ENCODE measurements at places on chromosomes 7 and 10.

DNA sequence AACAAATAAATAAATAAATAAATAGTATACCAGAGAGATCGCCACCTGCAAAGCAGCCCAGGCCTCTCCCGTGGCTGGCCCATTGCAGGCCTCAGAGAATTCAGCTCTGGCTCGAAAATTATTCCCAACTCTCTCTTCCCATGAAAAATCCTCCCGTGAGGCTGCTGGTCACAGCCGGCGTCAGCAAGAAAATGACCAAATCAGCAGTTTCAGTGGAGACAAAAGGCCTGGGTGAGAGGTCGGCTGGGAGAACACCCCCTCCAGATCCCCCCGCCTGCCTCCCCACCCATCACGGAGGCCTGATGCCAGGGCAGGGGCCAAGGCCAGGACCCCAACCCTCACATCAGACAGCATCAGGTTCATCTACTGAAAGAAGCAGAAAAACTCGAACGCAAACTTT is 3.1 kb upstream of the CLIP2 start:
- no peak for DNase-seq

GRCh38 chr7:51250512-51250911 is 66.1 kb downstream of the COBL start:
- DNase-seq, result no peak

GRCh38 chr7:135333200-135333599 is 99.6 kb downstream of the STRA8 start:
- no peak for DNase-seq

GRCh38 chr10:3460420-3461128 is 288.0 kb upstream of the PITRM1 start:
- DNase-seq, result no peak

GRCh38 chr10:113335592-113335991 is 217.3 kb upstream of the HABP2 start:
- no peak for DNase-seq

- DNase-seq, result no peak
Observed at GRCh38 chr10:97759158-97759887, 12.5 kb downstream of the SFRP5 start.

DNA sequence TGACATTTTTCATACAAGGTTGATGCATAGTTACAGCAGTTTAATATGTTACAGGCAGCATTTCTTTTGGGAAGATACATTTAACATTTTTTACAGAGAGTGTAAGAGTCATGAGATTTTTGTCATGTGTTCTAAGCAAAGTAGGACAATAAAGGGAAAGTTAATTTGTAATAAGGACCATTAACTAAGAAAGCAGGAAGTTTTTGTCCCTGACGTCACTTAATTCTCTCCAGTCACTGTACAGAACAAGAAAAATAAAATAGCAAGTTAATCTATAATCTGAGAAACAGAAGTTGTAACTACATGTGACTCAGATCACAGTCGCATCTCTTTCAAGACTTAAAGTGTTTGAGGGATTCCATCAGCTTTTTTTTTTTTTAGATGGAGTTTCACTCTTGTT is 49.5 kb upstream of the CAPZA2 start:
- no peak for DNase-seq

- DNase-seq, result no peak
Observed at GRCh38 chr7:44646176-44646920, 39.9 kb downstream of the OGDH start.

DNA sequence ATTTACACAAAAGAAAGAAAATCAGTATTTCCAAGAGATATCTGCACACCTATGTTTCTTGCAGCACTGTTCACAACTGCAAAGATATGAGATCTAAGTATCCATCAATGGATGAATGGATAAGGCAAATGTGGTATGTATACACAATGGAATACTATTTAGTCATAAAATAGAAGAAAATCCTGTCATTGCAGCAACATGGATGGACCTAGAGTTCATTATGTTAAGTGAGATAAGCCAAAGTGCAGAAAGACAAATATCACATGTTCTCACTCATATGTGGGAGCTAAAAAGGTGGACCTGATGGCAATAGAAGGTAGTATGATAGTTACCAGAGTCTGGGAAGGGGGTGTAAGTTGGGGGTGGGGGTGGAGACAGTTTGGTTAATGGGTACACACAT is 1171.6 kb downstream of the SORCS1 start:
- DNase-seq, result no peak

- DNase-seq, result no peak
Observed at GRCh38 chr10:80871083-80871482, 333.4 kb downstream of the SH2D4B start.
